ENCODE measurements at places on chromosomes 11 and 22.

DNA sequence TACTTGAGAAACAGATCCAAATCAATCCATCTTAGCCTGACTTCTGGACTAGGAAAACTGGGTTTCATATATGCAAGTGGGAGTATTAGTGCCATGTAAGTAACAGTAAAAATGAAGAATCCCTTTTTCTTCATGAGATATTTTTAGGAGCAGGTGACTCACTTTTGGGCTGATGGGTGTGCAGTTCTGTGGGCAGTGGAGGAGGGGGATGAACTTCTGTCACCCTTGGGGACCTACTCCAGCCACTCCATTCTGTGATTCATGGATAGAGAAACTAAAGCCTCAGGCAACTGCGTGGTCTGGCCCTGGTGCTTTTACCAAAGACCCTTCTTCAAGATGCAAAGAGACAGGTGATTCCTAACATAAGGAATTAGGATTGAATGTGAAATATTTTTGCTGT is 208.6 kb upstream of the NARS2 start:
- DNase-seq = no peak

DNA sequence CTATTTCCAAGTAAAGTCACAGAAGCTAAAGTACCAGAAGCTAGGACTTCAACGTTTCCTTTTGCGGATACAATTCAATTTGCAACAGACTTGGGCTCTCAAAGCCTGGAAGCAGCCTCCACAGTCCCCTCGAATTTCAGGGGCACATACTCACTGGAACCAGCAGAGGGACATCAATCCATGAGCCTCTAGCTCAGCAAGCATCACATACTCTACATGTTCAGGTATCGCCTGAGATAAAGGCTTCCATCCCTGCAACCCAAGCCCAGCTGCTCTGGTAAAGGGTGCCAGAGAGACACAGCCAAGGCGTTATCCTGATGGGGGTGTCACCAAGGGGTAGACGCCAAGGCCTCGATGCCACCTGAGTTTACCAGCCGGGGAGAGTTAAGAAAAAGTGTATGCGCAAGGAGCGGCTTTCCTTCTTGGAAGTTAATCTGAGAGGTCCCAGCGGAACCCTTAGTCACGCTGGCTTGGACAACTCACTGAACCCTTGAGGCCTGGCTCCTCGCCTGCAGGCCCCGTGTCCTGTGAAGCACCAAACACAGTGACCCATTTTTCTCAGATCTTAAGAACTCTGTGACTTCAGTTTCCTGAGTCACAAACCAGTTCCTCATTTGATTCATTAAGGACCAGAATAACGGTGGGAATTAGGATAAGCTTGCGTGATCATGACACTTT is 13.0 kb downstream of the LTO1 start:
- DNase-seq = no peak

- no peak for DNase-seq
Measured at GRCh38 chr22:29023172-29023796, 38.3 kb downstream of the C22orf31 start.

- no peak for DNase-seq
Measured at GRCh38 chr11:126816645-126817044, 183.9 kb downstream of the KIRREL3 start.

Data from ovary (tissue), 10 donors.